ENCODE measurements at places on chromosomes 12 and 14.
A peak's percentile ranks its signal among the peaks of the same experiment; 100 is the strongest.

GRCh38 chr12:31524791-31525495, 66.0 kb downstream of the DENND5B start:
- no peak for DNase-seq

- DNase-seq = peak; percentile 96
Measured at GRCh38 chr12:124660851-124661250, 93.4 kb upstream of the NCOR2 start.

GRCh38 chr12:2479851-2480535, 314.8 kb upstream of the FKBP4 start:
- DNase-seq = no peak

GRCh38 chr14:80291101-80291500, 79.8 kb upstream of the DIO2 start:
- no peak for DNase-seq

DNA sequence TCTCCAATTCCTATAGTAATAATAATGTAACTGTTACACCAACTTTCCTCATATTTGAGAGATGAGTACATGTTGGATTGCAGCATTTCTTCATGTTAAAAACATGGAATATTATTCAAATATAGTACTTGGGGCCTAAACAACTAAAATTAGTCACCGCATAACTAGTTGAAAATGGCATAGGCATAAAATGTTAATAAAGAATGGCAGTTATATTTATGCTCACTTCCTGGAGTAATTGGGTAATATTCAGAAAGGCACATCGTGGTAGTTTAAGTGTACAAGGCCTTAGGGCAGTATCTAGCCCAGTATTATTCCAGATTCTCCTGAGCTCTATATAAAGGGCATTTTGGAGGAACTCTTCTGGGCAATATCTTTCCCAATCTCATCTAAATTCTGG, 46.0 kb downstream of the ERGIC2 start:
- no peak for DNase-seq

DNA sequence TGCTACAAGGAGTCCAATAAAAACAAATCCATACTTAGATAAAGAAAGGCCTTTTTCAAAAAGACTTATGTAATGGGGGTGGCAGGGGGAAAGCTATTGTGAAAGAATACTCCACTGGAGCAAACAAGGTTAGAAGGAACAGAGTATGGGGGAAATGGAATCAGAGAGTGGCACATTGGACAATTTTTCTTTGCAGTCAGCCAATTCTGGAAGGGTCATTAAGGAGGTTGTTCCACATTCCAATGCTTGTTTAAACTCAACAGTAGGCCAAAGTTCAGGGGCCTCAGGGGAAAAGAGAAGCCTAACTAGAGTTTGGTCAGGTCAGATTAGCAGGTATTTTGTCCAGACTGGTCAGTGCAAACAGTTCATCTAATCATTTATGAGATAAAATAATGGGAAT, 105.2 kb upstream of the RESF1 start:
- no peak for DNase-seq

GRCh38 chr14:100891501-100892445, 11.7 kb downstream of the RTL1 start:
- DNase-seq = no peak
